GF-D8 (cell line): ENCODE measurements at places on chromosomes 16 and 17.
A peak's percentile ranks its signal among the peaks of the same experiment; 100 is the strongest.

- DNase-seq = no peak
These were observed 313.3 kb upstream of the XYLT1 start for GRCh38 chr16:17784073-17784472.

- no peak for DNase-seq
These were observed 50.7 kb downstream of the PRMT7 start for GRCh38 chr16:68361485-68361884.

GRCh38 chr16:13047276-13047675 lies 145.9 kb downstream of the SHISA9 start:
- DNase-seq = no peak

DNA sequence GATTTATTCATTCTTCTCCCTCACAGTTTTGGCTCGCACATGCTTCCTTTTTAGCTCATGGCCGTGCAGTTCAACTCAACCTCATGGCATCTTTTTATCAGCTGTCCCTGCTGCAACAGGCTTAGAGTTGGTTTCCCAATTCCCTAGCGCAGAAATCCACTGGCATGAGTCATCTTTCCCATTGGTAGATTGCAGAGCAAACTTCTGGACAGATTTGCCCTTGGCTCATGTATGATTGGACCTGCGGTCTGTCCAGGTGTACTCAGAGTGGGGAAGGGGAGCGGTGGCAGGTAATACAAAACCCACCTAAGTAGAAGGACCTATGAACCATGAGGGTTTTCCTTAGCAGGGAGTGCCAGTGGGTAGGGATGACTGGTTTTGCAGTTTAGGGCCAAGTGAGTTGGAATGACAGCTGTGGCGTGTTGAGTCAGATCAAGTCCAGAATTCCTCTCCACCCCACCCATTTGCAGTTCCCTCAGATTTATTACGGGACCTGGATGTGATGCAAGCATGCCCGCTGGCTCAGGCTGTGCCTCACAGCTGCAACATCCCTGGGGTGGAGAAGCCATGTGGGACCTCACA lies 584.7 kb downstream of the WWOX start:
- DNase-seq = no peak

DNA sequence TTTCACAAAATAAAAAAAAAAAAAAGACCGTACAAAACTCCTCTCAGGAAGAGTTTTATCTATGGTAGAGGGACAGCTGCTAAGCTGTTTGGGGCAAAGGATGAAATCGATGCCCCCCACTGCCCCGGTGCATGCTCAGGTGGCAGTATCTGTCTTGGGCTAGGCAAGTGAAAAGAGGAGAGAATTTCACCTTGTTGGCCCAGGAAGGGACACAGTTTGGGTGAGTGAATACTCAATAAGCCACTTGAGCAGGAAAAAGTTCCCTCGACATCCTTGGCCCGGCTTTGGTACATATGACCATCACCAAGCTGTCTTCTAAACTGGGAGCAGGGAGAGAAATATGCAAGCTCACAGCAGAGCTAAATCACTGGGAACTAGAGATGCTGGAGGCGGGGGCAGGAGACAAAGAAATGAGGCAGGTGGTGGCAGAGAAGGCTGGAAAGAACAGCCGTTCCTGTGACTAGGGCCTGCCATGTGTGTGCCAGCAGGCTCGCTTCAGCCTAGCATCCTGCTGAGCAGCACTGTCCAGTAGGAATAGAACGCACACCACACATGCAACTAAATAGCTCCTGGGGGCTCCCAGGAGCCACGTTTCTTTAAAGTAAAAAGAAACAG lies 8.2 kb upstream of the EIF1 start:
- no peak for DNase-seq

DNA sequence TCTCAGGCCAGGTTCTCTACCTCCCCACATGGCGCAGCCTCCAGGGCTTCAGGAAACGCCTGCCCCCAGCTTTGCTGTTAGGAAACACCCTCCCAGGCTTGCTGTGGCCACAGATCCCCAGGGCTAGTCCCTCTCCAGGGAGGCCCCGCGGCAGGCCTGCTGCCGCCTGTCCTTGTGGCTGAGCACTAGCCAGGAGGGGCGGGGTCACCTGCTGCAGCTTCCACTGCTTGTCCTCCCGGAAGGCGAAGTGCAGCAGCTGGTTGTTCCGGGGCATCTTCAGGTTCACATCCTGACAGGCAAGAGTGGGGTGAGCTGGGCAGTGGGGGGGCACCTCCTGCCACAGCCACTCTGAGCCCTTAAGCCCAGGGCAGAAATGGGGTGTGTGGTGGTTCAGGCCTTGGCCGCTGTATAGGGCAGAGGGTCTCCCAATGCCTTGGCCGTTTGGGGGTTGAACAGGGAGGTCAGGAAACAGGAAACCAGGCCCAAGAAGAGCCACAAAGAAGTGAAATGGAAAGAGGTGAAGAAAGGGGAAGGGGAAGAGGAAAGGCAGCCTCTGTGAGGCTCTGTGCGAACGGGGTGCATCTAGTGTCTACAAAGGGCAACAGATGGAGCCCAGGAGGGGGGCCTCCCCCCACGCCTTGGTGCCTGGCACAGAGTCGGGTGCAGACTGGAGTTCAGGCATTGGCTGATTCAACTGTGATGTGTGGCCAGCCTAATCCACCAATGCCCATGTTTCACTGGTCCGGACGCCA lies 2.0 kb downstream of the ROGDI start:
- peak; percentile 95 for DNase-seq

- DNase-seq = no peak
These were observed 27.1 kb upstream of the MYLK3 start for GRCh38 chr16:46775214-46775613.

DNA sequence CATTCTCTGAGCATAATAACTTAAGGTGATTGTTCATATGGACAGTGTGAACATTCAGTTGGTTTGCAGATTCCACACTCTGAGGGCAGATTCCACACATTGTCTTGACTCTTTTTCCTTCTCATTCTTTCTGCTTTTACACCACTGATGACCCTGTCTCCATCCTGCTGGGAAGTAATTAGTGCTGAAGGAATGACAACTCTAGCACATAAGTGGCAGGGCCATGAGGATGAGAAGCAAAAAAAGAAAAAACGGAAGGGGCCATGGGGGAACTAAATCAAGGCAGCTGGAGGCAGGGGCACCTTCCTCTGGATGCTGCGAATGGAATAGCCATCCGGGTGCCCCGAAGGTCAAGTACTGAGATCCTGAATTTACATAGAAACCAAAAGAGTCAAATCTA lies 944.0 kb downstream of the KCNJ2 start:
- DNase-seq = no peak

DNA sequence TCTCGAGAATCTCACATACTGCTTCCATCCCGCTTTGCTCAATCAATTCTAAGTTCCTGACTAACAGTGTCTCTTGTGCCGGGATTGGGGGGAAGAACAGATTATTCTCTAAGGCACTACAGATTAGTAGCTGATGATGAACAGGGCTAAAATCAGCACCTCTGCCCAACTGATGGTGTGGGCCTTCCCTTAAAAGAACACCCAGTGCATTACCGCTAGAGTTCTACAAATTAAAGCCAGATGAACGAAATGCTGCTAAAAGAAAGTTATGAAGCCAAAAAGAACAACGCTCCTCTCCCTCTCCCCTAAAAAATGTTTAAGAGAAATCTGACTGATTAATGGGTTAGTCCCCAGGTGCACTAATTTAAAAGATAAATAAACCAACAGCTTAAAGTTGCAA lies 4.4 kb downstream of the CDC27 start:
- no peak for DNase-seq

DNA sequence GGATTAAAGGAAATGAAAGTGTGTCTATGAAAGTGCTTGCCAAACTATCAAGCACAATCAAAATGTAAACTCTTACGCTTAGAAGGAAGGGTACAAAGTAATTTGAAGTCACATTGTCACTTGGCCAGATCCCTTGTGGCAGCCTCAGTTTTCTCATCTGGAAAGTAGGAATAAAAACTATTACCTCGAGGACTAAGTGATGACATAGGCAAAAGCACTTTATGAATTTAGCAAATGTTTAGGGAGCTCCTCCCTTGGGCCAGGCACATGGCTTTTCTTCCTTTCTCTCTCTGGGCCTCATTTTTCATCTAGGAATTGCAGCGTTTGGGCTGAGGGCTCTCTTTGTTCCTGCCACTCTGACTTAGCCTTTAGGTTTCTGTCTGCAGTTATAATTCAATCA lies 28.5 kb downstream of the DYNLL2 start:
- no peak for DNase-seq

DNA sequence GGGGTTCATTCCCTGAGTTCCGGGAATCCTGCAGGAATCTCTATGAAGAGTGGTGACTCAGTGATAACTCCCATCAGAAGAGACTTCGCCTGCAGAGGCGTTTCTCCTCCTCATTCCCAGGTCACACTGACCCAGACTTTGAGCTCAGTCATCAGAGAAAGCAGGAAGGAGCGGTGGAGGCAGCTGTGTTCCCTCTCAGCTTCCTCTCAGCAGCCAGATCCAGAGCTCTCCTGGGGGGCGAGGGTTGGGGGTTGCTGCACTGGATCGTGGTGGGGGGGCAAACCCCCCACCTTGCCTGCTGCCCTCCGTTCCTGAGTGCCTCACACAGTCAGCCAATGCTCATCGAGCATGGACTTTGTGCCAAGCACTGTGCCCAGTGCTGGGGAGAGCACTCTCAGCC lies 271.2 kb downstream of the CBLN1 start:
- no peak for DNase-seq

- no peak for DNase-seq
These were observed 54.6 kb downstream of the GPRC5B start for GRCh38 chr16:19829844-19830692.

- DNase-seq = no peak
These were observed 371.8 kb upstream of the SALL1 start for GRCh38 chr16:51522902-51523301.

- DNase-seq = no peak
These were observed 66.5 kb upstream of the LGALS9 start for GRCh38 chr17:27564463-27564862.

DNA sequence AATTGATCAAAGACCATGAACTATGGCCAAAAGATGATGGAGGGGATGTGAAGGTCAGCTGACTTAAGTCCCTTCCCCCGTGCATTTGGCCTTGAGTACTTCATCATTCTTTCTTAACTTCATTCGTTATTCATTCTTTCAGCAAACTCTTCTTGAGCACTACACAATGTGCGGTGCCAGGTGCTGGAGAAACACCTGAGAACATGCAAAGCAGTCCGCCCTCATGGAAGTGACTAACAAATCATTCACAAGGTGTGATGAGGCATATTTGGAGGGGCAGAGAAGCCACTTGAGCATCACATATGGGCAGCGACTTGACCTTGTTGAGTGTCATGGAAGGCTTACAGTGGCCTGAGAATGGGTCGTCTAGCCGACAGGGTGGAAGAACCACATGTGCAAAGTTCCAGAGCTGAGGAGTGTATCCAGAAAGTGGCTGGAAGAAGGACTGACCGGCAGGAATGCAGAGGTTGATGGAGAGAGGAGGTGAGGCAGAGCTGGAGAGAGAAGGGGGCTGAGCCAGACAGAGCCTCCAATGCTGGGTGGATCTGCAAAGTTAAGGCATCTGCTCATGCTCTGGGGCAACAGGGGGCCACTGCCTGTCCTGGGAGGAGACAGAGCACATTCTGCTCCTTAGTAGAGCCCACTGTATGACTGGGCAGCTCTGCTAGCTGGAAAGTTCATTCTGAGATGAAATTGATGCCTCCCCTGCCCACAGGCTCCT lies 25.1 kb upstream of the EIF1 start:
- no peak for DNase-seq

- DNase-seq = no peak
These were observed 5.9 kb downstream of the GSPT1 start for GRCh38 chr16:11909653-11910545.

DNA sequence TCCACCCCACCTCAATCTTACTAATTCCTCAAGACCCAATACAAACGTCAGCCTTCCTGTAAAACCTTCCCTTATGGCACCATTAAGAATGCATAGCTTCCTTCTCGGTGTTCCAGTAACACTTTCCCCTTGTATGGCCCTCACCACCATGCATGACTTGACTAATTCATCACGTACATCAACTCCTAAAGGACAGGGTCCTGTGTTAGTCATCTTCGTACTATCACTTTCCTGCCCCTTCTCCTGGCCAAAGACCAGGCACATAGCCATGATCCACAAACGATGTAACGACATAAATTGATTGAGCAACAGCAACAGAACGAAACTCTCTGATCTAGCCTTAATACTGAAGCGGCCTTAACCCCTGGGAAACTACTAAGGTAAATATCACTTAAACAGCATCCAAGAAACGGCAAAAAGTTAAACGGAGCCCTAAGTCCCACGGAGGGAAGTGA lies 612 bp downstream of the PSMD12 start:
- DNase-seq = peak; percentile 23

- DNase-seq = no peak
These were observed 84.2 kb downstream of the PITPNC1 start for GRCh38 chr17:67461228-67461780.

- DNase-seq = no peak
These were observed 232.4 kb downstream of the CCDC182 start for GRCh38 chr17:57512691-57513090.

DNA sequence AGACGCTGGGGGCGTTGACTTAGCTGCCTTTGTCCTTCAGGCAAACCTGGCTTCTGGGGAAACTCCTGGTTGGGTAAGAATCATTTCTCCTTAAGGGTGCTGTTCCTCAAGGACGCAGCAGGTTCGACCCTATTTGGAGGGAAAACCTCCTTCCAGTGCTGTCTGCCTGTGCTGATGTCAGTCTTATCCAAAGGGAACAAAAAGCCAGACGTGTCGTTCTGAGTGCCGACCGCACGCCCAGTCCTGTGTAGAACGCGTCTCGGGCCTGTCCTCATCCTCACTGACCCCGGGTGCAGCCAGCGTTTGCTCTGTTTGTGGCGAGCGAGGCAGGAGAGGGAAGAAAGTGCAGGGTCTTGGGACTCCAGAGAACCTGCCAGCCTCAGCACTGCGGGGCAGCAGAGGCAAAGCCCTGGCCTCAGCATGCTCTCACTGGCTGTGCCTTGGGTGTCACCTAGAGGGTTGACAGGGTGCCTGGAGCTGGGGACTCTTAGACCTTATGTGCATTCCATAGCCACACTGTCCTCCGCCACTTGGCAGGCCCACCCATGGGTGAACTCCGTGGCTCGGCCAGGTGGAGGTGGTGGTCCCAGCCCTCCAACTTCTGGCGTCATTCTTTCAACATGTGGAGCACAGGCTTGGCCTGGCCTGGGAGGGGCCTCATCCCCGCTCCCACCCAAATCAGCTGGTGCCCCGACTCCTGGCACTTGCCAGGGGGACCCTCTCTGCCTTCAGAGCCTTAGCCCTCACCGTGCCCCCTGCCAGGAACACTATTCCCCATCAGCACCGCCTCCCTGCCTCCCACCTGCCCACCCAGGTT lies 6.0 kb downstream of the SNN start:
- DNase-seq = no peak

GRCh38 chr16:23771027-23771426 lies 16.2 kb downstream of the CHP2 start:
- no peak for DNase-seq

DNA sequence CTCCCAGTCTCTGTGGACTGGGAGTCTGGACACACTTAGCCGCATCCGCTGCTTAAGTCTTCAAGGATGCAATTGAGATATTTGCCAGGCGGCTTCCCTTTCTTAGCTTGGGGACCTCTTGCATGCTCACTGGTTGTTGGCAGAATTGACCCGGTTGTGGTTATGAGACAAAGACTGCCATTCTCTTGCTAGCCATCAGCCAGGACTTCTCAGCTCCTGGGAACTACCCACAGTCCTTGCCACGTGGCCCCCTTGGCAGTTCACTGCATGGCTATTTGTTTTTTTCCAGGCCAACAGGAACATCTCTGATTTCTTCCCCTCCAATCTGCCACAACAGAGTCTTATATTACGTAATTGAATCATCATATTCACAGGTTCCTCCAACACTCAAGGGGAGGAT lies 25.5 kb downstream of the CACNG4 start:
- no peak for DNase-seq

GRCh38 chr17:17181666-17182597 lies 24.2 kb downstream of the PLD6 start:
- DNase-seq = no peak

GRCh38 chr17:8176197-8176940 lies at the start of gene TMEM107:
TMEM107 (minus strand) TSS chr17:8176380; CDS start chr17:8176286, 94 bp downstream.
- peak; percentile 64 for DNase-seq
